HFFc6 (cell line): ENCODE measurements at places on chromosomes 11 and 22. TPM values are rescaled to one million over a fixed set of nuclear protein-coding genes. Genes with fewer than 3 reads are reported as not detected.
A peak's percentile ranks its signal among the peaks of the same experiment; 100 is the strongest.

DNA sequence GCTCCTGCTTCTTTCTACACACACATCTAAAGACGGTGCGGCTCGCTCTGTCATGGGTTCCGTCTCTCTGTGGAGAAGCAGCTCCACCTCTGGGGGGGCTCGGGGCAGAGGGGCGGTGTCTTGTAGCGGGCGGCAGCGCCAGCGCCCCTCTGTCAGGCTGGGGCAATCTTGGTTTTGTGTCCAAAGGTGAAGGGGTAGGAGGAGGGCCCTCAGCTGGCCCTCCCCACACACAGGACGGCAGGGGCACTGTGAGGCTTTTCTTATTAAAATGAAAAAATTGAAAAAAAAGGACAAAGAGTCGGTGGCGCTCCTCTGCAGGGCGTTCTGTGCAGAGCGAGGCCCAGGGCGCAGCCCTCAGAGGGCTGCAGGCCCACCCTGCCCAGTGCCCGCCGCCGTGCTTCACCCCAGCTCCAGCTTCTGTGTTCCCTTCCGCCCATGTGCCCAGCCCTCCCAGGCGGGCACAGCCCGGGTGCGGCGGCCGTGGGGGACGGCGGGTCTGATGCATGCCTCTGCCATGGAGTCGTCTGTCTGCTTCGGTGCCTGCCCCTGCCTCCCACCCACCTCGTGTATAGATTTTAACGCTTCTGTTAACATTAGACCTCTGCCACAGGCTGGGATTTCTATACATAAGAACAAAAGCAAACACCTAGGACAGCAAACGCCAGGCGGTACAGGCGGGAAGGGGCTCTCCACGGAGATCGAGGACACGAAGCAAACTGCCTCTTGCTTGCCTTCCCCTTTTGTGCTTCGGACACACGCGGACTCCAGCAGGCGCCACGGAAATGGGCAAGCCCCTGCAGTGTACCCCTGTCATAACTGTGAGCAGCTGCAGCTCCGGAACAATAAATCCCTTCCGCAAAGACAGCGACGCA, 24.5 kb downstream of the MOB2 start:
- H3K4me1 ChIP-seq = no peaks in the 10 kb centered on the region
- H3K27ac ChIP-seq = no peak overlapping the region
- no peak overlapping the region for H3K4me3 ChIP-seq
- H3K36me3 ChIP-seq = no peaks in the 10 kb centered on the region
- DNase-seq = no peak

GRCh38 chr11:111018566-111018965, 227.0 kb upstream of the POU2AF2 start:
- H3K4me1 ChIP-seq = no peaks in the 10 kb centered on the region; the same call in 1 of the 2 replicates
- no peaks in the 10 kb centered on the region for H3K36me3 ChIP-seq
- H3K27me3 ChIP-seq = peaks cover 2% of the 10 kb centered on the region
- H3K4me3 ChIP-seq = no peak overlapping the region

DNA sequence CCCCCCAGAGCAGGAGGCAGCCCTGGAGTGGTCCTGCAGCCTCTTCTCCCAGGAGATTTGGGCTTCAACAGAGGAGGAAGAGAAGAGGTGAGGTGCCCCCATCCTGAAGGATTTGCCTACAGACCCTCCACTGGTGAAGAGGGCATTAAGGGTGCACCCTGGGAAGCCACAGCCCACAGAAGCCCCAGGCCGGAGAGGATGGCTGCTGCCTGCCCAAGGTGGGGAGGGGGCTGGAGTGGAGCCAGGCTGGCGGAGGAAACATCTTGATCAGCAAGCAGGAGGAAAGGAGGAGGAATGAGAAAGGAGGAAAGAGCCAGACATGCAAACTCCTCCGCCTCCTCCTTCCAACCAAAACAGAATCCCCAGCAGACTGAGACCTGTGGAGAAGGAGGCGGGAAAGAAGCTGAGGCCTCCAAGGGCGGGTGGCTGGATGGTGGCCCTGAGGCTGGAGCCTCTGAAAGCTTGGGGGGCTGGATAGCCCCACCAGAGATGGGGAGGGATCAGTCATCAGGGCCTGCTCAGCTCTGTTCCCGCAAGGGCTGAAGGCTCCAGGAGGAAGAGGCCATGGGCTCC, 31.3 kb downstream of the ARRB1 start:
- H3K4me3 ChIP-seq = no peak overlapping the region
- H3K27me3 ChIP-seq = 0 out of 2 replicates have a peak, but pooled peaks cover 2% of the 10 kb centered on the region
- DNase-seq = no peak
- H3K36me3 ChIP-seq = no peaks in the 10 kb centered on the region

GRCh38 chr11:73137262-73137943, 4.7 kb downstream of the FCHSD2 start:
- peaks cover 3% of the 10 kb centered on the region for H3K27me3 ChIP-seq
- peaks cover 34% of the 10 kb centered on the region for H3K4me1 ChIP-seq
- no peak overlapping the region for H3K4me3 ChIP-seq
- H3K27ac ChIP-seq = peak overlapping the region; percentile 10; the same call in 1 of the 2 replicates

DNA sequence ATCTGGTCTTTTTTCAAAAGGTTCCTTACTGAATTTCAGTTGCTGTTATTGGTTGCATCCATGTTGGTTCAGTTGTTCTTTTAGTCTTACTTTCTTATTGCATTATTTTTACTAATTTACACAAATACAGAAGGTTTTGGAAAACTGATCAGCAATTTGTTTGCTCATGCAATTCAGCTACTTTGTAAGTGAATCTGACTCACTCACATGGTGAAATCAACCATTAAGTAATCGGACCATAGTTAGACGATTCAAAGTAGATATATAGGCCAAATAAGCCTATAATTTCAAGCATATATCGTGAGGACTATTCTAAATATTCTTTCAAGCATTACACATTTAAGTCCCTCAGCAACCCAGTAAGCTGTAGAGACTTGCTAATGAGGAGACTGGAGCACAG, 41.7 kb downstream of the CCDC83 start:
- H3K27me3 ChIP-seq = peaks cover 2% of the 10 kb centered on the region; the same call in 1 of the 2 replicates
- no peak overlapping the region for H3K27ac ChIP-seq
- no peak overlapping the region for H3K4me3 ChIP-seq
- DNase-seq = no peak
- peaks cover 31% of the 10 kb centered on the region for H3K4me1 ChIP-seq

DNA sequence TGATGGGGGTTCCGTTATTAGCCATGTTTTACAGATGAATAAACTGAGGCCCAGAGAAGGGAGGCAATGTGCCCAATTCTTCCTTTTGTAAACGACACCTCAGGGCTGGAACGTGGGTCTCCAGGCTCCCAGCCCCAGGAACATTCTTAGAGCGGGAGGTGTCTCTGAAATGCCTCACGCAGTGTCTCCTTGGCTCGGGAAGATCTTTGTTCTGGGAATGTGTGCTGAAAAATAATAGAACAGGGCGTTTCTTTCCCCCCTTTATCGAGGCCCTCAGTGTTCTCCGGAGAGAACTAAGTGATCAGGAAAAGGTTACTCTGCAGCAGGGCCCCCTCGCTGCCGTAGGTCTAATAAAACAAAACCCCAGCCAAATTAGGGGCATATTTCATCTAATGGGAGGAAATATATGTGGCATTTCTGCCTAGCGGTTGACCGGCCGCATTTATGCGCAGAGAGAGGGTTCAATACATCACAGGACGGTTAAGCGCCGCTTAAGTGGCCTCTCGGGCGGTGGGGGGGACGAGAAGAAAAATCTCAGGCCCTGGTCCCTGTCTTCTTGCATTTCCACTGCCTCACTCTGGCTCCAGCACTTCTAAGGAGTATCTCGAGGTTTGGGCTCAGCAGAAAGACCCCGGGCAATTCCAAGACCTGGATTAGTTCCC, 564.3 kb downstream of the MN1 start:
- H3K4me1 ChIP-seq = peaks cover 18% of the 10 kb centered on the region
- no peak for DNase-seq

- H3K27ac ChIP-seq = peak overlapping the region; percentile 89
- no peaks in the 10 kb centered on the region for H3K36me3 ChIP-seq
- peak; percentile 59 for DNase-seq
- peak overlapping the region; percentile 86 for H3K4me3 ChIP-seq
- H3K27me3 ChIP-seq = peaks cover 4% of the 10 kb centered on the region
Observed at GRCh38 chr22:18048441-18048898, 24.1 kb upstream of the MICAL3 start.

GRCh38 chr11:92811341-92811740, 158.1 kb upstream of the MTNR1B start:
- H3K4me3 ChIP-seq = no peak overlapping the region
- H3K27ac ChIP-seq = no peak overlapping the region
- H3K27me3 ChIP-seq = peaks cover 2% of the 10 kb centered on the region; the same call in 1 of the 2 replicates
- H3K4me1 ChIP-seq = no peaks in the 10 kb centered on the region
- no peak for DNase-seq

GRCh38 chr11:107385361-107385981, 72.2 kb downstream of the CWF19L2 start:
- H3K4me1 ChIP-seq = peaks cover 6% of the 10 kb centered on the region; the same call in 1 of the 2 replicates
- peaks cover 3% of the 10 kb centered on the region; the same call in 1 of the 2 replicates for H3K36me3 ChIP-seq
- no peak overlapping the region for H3K27ac ChIP-seq
- no peak overlapping the region for H3K4me3 ChIP-seq

GRCh38 chr11:77047007-77047927, 13.1 kb downstream of the B3GNT6 start:
- H3K4me3 ChIP-seq = peak overlapping the region; percentile 87
- peak; percentile 93 for DNase-seq

DNA sequence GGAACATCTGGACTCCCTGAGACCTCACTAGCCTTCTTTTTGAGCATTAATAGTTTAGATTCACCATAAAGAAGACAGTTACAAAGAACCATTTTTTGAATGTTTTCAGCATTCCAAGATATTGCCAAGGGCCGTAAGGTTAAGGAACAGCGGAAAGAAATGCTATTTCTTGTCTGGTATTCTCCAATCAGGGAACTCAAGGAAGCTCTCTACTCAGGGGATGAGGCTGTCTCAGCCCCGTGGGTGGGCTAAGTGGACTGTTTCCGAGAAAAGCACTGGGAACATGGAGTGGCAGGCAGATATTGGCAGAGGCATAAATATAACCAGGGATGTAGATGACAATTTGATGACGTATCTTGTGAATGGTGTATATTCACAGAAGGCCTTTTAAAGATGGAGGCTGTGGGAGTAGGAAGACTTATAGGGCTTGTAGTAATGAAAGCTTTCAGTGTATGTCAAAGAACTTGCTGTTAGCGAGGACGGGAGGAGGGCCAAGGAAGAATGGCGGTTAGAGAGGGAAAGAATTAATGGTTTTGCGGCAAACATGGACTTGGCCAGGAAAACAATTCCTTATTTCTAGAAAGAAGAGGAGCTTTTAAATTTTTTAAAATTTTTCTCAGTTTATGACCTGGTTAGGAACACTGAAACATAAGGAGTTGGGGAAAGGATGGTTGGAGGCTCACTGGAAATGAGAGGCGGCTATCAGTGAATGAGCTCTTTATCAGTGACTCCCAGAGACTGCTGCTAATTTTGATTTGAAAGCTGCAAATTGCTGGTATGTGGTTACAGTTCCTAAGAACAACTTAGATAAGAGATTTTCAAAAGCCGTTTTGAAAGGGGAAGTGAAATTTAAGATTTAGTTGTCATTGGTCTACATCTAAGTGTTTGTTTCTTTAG, 64.6 kb downstream of the ST3GAL4 start:
- peaks cover 6% of the 10 kb centered on the region; the same call in 1 of the 2 replicates for H3K4me1 ChIP-seq
- H3K27ac ChIP-seq = peak overlapping the region; percentile 3; the same call in 1 of the 2 replicates
- peaks cover 11% of the 10 kb centered on the region for H3K36me3 ChIP-seq
- no peak for DNase-seq

DNA sequence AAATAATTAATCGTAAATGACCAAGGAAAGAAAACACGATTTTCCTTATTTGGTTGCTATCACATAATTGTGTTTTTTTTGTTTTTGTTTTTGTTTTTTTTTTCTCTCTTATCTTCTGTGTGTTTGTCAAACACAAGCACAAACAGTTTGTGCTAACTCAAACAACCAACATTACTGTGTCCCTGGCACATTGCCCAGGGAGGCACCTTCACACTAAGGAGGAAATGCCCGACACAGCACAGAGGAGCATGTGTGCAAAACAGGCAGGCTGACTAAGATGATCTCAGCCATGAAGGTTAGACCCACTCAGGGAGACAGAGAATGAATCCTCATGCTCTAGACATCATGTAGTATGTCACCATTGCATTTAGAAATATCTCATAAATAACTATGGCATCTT, 130.1 kb downstream of the SOX6 start:
- no peak overlapping the region for H3K4me3 ChIP-seq
- peaks cover 8% of the 10 kb centered on the region; the same call in 1 of the 2 replicates for H3K4me1 ChIP-seq
- no peaks in the 10 kb centered on the region; the same call in 1 of the 2 replicates for H3K27me3 ChIP-seq
- DNase-seq = peak; percentile 41
- H3K36me3 ChIP-seq = no peaks in the 10 kb centered on the region

- no peak overlapping the region for H3K27ac ChIP-seq
- H3K4me3 ChIP-seq = no peak overlapping the region
Observed at GRCh38 chr22:17943533-17944249, 80.7 kb downstream of the MICAL3 start.

GRCh38 chr11:69356703-69357457, 62.9 kb downstream of the MYEOV start:
- peaks cover 27% of the 10 kb centered on the region for H3K4me1 ChIP-seq
- peaks cover 2% of the 10 kb centered on the region for H3K27me3 ChIP-seq
- no peak for DNase-seq
- peaks cover 48% of the 10 kb centered on the region for H3K36me3 ChIP-seq
- H3K4me3 ChIP-seq = no peak overlapping the region
- H3K27ac ChIP-seq = peak overlapping the region; percentile 16; the same call in 1 of the 2 replicates

DNA sequence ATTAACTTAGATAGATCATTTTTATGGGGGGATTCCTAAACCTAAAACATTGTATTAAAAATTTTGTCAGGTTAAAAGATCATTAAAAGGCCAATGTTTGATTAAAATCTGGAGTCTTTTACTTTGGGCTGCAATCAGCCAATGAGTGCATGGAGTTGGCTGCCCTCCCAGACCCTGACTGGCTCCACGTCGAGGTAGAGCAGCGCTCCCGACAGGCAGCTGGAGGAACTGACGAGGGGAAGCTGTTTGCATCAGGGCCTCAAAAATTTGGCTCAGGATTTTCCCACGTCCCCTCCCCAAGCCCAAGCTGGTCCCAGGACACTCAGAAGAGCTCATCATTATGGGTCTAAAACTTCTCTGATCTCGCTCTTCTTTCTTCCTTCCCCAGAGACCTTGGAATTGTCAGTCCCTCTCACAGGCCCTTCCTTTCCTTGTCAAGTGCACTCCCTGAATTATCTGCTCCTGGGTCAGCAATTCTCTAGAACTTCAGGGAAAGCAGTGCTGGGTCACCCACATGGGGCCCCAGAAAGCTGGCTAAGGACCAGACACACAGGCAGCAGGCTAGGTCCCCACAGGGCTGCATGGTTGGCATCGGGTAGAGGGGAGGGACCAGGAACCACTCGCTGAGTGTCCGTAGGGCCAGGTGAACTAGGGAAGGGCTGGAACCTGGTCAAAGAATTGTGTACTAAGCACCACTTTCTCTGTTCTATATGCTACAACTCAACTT, 119.6 kb upstream of the IGLL5 start:
- DNase-seq = no peak
- no peak overlapping the region for H3K4me3 ChIP-seq
- no peaks in the 10 kb centered on the region for H3K36me3 ChIP-seq
- H3K4me1 ChIP-seq = no peaks in the 10 kb centered on the region
- H3K27me3 ChIP-seq = peaks cover 21% of the 10 kb centered on the region
- no peak overlapping the region for H3K27ac ChIP-seq

- H3K27ac ChIP-seq = peak overlapping the region; percentile 77
- DNase-seq = peak; percentile 81
- H3K36me3 ChIP-seq = no peaks in the 10 kb centered on the region
- peaks cover 5% of the 10 kb centered on the region for H3K27me3 ChIP-seq
- peak overlapping the region; percentile 42 for H3K4me3 ChIP-seq
Observed at GRCh38 chr11:47607380-47607779, 13.2 kb upstream of the C1QTNF4 start.

GRCh38 chr11:6438979-6439571, 1.7 kb downstream of the HPX start:
- no peak overlapping the region for H3K27ac ChIP-seq
- no peak overlapping the region for H3K4me3 ChIP-seq
- H3K27me3 ChIP-seq = no peaks in the 10 kb centered on the region; the same call in none of the 2 replicates
- peak; percentile 55 for DNase-seq

HTR3A gene
- total RNA-seq = not detected in 3 replicates

C22orf15 gene
- total RNA-seq = 0.97 to 4.0 TPM (median 2.3 TPM) in 3 replicates

KRTAP5-7 gene
- not detected in 3 replicates for total RNA-seq
